Stimulated activated CD4-positive, alpha-beta T cell treated with anti-CD3 and anti-CD28 coated beads, Interleukin-1b, Interleukin-23, amount 100 ng/mL, for 48 hours (primary cell): ENCODE measurements at places on chromosomes 7 and 10.

DNA sequence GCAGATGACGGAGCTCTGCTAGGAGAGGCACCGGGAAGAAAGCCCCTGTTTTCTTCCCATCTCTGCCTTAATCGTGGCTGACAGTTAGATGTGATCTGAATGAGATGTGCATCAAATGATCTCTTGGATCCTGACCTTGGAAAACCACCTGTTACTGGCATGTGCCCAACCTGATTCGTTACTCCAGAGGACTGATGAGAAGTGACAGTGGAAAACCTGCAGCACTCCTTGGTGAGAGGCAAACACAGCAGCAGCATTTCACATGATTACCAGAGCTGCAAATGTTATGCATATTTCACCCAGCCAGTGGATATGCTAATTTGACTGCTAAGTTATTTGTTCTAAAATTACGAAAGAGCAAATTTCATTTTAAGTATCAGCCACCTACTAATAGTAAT is 95.3 kb downstream of the PTPRN2 start:
- no peak for DNase-seq

- no peak for DNase-seq
These were observed 83.8 kb downstream of the EBLN1 start for GRCh38 chr10:22133749-22134624.

DNA sequence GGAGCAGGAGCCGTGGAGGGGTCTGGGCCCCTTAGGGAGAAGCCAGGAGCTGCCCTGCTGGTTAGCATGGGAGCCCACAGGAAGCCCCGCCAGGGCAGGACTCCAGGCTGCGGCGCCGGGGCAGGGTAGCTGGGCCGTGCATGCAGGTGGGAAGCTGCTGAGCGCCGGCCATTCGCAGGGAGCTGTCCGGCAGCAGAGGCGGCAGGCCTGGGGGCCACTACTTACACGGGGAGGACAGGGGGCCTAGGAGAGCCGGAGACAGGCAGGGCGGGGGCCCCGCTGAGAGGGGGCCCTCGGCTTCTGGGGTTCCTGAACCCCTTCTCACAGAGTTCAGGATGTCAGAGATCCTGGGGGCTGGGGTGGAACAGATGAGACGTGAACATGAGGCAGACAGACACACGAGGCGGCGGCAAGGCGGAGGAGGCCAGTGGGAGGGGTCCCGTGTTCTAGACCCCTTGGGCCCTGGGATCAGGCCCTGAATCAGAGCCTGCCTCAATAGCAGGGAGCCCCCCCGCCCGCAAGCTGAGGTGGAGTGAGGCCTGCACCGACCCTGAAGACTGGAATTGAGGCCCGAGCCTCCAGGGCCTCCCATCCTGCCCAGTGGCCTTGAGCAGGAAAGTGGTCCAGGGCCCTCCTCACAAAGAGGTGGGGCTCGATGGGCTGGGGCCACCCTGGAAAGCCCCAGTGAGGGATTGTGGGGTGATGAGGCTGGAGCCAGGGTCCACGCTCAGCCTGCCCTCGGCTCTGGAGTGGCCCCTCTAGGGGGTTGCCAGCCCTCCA is 28.0 kb downstream of the YKT6 start:
- no peak for DNase-seq

DNA sequence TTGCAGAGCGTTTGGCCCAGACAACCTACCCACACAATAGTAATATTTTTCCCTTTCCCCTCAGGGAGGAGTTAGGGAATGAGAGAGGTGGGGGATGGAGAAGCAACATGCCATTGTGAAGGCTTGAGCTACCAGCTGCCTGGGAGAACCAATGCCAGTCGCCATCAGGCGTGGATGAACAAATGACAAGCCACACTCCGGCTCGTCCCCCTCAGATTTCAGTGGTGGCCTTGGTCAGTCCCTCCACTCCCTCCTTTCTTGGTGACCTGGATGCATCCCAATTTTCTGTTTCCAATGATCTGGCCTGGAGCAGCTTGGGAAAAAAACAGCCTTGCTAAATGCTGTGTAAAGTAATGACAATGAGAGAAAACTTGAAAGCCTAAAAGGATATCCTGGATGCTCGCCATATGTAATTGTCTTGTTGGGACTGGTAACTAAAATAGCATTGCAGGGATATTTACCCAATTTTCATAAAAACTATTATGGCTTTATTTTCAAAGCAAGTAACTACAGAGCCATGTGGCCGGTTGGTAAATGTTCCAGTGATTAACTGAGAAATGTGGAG is 110.7 kb downstream of the ICA1 start:
- DNase-seq, result no peak
